ENCODE measurements at places on chromosomes 3 and 15.

DNA sequence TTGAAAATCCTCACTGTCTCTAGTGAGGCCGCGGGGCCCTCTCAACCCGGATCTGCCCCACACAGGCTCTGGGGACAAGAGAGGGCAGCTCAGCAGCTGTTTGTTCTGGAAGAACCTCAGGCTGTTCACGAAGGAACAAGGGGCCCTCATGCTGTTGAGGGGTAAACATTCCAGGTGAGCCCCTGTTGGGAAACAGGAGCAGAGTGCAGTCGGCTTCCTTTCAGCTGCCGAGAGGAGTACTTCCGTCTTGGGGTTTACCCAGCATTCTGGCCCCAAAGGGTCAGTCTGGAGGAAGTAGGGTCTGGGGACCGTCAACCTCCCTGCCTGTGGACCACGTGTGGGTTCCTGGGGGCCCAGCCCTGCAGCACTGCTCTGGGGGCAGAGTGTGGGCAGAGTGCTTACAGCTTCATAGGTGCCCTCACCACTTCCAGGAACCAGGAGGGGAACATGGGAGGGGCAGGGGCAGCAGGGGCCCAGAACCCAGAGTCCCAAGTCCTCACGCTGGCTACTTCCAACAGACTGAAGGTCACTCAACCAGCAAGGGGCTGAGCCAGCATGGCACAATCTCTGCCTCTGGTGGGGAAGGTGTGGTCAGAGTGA is 49.2 kb upstream of the CTSH start:
- DNase-seq: no peak

DNA sequence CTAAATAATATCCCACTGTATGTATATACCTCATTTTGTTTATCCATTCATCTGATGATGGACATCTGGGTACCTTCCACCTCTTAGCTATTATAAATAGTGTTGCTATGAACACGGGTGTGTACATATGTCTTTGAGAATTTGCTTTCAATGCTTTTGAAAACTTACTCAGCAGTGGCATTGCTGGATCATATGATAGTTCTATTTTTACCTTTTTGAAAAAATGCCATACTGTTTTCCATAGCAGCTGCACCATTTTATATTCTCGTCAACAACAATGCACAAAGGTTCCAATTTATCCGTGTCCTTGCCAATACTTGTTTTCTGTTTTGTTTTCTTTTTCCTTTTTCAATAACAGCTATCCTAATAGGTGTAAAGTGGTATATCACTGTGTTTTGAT is 77.1 kb downstream of the PEAK1 start:
- DNase-seq: no peak

DNA sequence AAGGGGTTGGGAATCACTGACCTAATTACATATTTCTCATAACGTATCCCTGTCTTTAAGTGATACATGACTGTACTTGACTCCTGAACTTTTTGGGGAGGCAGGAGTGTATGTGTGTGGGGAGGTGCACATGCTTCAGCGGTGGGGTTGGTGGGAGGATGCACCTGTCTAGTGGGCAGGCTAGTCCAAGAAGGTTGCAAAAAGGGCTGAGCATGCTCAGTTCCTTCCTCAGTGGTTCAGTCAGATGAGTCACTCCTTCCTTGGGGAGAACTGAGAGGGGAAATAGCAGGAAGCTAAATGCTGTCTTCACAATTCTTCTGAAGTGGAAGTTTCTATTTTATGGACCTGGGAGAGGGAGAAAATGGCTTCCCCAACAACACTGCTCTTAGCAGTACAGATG is 24.6 kb upstream of the AP4E1 start:
- no peak for DNase-seq

GRCh38 chr15:71679793-71680353 is 130.5 kb upstream of the NR2E3 start:
- no peak for DNase-seq

DNA sequence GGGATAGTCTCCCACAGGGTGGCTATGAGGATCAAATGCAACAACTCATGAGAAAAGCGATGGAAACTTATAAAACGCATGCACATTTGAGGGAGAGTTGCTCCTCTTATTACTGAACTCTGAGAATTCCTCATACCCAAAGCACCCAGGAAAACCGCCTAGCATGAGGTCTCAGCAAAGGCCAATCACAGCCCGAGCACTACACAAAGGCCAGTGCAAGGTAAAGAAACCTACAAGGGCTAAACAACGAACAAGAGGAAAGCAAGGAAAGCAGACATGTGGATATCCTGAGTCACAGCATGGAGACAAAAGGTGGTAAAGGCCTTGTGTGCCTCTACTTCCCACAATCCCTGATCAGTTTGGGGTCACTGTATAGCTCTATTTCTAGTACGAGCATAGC is 7.1 kb downstream of the RAB43 start:
- DNase-seq: no peak

DNA sequence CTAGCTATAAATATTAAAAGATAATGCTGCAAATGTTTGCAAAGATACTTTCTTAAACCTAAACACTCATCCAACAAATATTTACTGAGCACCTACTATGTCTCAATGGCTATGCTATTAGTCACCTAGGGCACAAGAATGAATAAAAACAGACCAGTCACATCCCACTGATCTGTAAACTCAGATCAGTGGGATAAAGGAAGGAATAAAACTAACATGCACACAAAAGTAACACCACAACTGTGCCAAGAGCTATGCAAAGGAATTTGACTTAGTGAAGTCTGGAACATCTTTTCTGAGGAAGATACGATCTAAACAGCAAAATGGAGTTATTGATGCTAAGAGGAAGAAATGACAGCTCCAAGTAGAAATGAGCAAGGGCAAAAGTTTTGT is 56.6 kb downstream of the CBLB start:
- no peak for DNase-seq
